DMS153 (cell line): ENCODE measurements at places on chromosomes 1 and 21.

DNA sequence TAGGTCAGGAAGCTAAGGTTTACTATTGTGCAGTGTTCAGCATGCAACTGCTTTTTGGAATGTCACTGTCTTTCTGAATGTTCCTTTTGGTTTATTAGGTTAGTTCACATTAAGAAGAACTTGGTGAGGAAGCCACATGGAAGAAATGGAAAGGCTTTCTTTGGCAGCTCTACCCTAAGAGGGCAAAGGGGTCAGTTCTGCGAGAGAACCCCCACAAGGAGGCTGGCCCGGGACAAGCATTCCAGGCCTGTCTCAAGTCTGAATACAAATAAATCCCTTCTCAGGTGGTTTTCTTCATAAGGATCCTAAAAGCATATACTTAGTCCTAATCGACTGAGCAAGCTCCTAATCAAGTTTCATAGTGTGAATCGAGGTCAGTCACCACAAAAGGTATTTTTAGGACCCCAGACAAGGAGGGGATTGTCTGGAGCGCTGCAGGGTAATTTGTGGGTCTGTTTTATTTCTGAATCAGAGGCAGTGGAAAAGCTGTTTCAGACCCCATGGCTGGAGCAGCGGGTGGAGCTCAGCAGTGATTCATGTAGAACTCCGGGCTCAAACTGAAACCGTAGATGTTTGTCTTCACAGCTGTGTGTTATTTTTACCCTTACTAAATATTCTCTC lies 63.3 kb downstream of the ERG start:
- DNase-seq: no peak

- DNase-seq: no peak
These were observed 14.4 kb upstream of the BCL10 start for GRCh38 chr1:85290826-85291225.

GRCh38 chr1:25517476-25518394 lies 25.7 kb upstream of the LDLRAP1 start:
- no peak for DNase-seq

DNA sequence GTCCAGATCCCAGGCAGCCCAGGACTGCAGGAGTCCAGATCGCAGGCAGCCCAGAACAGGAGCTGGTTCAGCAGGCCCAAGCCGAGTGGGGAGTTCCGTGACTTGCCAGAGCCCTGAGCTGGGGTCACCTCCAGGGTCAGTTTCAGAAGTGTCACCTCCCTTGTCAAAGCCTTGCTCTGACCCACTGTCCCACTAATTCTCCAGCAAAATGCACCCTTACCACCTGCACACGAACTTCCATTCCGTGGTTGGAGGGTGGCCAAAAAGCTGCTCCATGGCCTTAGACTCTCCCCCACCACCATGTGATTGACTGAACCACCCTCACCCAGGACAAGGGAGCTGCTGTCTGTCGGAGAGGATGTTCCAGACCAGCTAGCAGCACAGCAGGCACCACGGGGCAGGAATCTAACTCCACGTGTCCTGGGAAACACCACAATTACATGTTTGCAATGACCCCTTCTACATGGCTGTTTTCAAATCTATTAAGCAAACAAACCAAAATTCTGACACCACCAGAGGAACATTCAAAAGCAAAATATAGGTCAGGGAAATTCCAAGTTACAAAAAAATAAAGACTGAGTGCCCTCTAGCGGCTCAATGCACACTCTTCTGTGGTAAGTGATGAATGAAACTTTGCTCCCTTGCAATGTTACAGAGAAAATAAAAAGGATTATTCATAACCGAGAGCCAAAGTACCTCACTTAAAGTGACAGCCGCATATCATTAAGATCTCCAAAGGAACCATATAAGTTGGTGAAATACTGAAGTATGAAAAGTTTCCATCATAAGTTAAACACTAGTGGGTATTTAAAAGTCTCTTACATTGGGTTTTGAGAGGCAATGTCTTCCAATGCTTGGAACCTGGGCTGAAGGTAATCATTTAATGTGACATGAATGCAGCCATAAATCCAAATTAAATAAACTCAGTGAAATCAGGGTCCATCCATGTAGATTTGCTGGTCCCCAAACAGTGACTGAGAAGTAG lies 76.3 kb downstream of the NPHP4 start:
- DNase-seq: no peak

- DNase-seq: no peak
These were observed 41.1 kb upstream of the IL20 start for GRCh38 chr1:206824331-206824730.
